CD14-positive monocyte (primary cell): ENCODE measurements at places on chromosomes 5 and 9.

- DNase-seq = no peak
These were observed 176.4 kb downstream of the CD180 start for GRCh38 chr5:67020096-67020615.

DNA sequence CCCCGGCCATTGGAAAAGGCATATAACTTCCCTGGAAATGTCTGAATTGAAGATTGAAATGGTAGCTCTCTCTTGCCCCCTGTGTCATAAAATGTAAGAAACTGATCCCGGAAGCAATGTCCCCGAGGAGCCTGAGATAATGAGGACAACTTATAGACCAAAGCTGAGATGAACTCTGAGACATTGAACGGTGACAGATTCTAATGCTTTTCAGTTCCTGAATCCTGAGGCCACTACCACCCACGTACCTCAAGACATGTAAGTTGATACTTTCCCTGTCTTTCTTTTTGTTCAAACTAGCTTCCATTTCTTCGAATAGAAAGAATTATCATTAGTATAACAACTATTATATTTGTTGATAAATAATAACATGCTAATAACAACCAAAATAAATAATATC is 51.0 kb downstream of the KIF4B start:
- no peak for DNase-seq

- DNase-seq = no peak
These were observed 75.5 kb upstream of the CDK20 start for GRCh38 chr9:88049677-88050307.

DNA sequence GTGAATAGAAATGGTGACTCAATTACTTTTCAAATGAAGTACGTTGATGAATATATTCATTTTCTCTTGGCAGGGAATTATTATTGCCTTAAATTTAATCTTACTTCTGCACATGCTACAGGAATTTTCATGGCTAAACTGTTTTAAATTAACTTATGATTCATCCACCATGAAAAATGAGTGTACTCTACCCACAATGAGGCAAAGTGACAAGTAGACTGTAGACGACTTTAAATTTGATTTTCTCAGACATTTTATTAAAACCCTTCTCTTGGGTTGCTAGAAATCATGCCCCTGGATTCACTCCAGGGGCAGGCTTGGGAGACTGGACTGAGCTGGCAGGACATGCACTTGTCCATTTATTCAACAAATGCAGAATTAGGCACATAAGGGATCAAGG is 23.5 kb upstream of the ERAP2 start:
- DNase-seq = no peak

- no peak for DNase-seq
These were observed 393.1 kb downstream of the EFNA5 start for GRCh38 chr5:107277485-107278125.

GRCh38 chr5:92237896-92238295 is 854.8 kb upstream of the ARRDC3 start:
- no peak for DNase-seq

- no peak for DNase-seq
These were observed 72.1 kb upstream of the RASA1 start for GRCh38 chr5:87195616-87196015.

DNA sequence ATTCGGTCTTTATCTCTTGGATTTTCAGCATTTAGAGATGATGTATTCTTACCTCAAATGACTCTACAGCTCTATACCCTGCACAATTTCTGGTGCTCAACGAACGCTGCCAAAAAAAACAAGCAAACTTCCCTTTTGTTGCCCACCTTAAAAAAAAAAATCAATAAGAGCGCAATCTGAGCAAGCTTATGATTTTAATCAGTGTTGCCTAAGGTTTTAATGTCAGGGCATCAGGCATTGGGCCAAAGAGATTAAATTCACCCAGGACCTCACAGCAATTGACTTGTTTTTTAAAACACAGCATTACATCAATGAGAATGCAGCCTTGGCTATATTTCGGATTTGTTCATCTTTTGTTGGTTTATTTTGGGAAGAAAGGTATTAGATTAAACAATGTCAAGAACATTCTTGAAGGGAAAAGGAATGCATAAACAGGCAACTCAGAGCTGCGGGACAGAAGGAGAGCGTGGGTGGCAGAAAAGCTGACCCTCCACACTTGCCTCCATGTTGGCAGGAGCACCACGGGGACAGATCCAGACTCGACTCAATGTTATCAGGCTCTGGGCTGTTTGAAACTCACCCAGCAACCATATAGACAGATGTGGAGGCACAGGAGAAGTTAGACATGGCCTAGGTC is 127.5 kb upstream of the DAPK1 start:
- DNase-seq = no peak

GRCh38 chr5:71782771-71783770 is 64.0 kb downstream of the CARTPT start:
- no peak for DNase-seq

DNA sequence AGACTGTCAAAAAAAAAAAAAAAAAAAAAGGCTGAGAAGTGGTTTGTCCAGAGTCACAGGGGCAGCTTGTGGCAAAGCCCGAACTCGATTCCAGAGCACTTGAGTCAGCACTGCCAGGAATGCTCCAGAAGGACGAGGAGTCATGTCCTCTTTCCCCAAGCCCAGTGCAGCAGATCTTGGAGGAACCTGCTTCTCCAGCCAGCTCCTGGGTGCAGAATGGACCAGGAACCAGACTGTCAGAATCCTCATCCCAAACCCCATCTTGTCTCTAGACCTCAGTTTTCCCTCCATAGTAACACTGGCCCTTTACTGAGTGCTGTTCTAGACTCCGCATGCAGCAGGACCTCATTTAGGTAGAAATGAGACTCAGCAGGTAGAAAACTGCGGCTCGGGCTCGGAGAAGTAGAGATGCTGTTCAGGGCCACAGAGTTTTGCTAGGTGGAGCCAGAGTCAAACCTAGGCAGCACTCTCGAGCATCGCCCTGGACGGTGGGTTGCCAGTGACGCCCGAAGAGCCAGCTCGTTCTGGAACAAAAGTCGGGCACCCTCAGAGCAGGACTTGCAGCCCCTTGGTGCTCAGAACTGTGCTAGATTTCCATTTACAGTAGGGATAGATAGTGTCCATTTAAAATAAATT is 15.4 kb downstream of the CD74 start:
- peak; percentile 37 for DNase-seq

DNA sequence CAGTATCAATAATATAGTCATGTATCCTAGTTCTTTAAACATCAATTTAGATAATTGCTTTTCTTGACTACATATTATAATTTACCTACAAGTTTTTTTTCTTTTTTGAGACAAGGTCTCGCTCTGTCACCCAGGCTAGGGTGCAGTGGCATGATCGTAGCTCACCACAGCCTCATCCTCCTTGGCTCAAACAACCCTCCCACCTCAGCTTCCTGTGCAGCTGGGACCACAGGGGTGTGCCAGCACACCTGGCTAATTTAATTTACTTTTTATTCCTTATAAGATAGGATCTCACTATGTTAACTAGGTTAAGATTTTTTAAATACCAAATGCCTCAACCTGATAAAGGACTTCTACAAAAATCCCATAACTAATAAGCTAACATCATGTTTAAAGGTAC is 21.1 kb downstream of the UIMC1 start:
- DNase-seq = no peak

DNA sequence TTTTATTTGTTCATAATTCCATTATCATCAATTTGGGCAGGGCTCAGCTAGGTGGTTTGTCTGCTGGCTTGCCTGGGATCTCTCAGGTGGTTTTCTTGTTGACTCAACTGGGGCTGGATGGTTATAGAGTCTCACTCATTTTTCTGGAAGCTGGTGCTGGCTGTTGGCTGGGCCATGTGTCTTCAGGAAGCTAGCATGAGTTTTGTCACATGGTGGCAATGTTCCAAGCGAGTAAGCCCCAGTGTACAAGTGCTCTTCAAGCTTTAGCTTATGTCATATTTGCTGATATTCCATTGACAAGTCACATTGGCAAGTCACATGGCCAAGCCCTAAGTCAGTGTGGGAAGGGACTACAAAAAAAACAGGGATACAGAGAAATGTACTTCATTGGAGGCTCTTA is 2.3 kb upstream of the RASEF start:
- no peak for DNase-seq

DNA sequence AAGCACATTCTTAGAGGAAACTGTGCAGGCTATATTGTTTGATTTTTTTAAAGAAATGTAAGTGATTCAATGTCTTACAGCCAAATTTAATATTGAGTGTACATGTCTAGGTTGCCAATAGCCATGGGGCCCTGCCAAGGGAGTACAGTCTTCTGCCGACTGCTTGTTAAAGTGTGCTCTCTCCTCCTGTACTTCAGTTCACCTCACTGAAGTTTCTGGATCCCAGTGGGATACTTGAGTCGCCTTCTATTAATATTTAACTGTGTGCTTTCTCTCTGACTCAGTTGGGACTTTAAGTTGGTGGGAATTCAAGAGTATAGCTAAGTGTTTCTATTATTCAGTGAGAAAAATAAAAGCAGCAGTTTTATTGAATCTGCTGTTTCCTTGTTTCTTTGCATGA is 44.5 kb upstream of the C5orf47 start:
- DNase-seq = no peak

GRCh38 chr5:77990020-77990419 is 213.9 kb upstream of the TBCA start:
- no peak for DNase-seq

DNA sequence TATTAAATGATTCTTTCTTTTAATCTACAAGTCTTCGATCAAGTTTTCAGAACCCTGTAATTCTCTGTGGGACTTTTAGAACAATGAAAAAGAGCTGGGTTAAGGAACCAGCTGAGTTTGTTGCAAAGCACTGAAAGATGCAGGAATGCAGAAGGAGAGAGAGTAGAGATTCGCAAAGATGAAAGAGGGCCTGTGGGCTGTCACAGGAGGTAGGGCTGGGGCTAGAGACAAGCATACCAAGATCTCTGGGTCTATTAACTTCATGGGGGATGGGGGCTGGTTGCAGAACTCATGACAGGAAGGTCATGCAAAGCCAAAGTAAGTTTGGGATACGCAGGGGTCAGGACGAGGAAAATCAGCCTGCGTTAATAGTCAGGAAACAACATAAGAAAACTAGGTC is 81.8 kb downstream of the LURAP1L start:
- DNase-seq = no peak

GRCh38 chr5:172356047-172356446 is 72.5 kb upstream of the UBTD2 start:
- DNase-seq = no peak

DNA sequence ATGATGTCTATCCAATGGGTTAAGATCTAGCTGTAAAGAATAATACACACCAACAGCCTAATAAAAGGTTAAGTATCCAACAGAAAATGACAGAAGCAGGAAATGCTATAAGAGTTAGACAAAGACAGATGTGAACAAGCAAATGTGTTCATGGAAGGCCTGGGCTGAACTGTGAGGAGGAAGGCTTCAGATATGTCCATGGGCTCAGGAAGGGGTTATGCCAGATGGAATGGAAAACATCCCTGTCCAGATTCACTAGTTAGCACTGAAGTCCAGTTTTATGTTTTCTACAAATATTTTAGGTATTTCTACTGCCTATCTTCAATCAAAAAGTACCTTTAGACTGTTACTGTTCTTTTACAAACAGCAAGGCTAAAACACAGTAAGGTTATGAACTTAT is 27.1 kb downstream of the ERAP1 start:
- no peak for DNase-seq

GRCh38 chr9:72480921-72481320 is 40.5 kb upstream of the TMC1 start:
- DNase-seq = no peak

DNA sequence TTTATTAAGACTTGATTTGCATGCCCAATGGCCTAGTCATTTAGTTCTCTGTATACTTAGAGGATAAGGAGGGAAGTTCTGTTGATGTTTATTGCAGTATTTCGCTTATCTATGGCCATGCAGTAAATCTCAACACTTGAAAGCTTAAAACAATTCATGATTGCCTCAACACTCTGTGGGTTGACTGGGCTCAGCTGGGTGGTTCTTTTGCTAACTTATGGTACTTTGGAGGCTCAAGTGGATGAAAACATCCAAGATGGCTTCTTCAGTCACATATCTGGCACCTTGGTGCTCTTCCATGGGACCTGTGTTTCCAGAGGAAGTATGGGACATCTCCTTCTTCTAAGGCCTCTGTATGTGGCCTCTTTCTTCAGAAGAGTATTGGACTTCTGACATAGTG is 10.3 kb upstream of the ROR2 start:
- DNase-seq = no peak

DNA sequence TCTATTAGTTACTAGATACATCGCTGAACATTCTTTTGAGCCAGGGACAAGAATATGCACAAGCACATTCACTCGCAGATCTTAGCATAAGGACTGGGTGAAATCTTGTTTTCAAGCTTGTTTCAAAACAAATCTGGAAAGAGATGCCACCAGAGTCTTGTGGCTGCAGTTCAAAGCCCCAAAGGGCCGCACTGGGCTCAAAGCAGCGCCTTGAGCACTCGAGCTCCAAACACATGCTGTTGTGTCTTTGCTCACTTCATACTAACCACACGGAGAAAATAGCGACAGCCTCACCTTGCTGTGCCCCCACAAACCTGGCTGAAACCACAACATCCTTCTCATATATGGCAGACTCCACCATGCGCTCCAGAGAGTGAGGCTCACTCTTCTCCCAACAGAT is 34.2 kb upstream of the IL7R start:
- DNase-seq = no peak

- no peak for DNase-seq
These were observed 35.5 kb upstream of the CDKN2B start for GRCh38 chr9:22044583-22044982.

DNA sequence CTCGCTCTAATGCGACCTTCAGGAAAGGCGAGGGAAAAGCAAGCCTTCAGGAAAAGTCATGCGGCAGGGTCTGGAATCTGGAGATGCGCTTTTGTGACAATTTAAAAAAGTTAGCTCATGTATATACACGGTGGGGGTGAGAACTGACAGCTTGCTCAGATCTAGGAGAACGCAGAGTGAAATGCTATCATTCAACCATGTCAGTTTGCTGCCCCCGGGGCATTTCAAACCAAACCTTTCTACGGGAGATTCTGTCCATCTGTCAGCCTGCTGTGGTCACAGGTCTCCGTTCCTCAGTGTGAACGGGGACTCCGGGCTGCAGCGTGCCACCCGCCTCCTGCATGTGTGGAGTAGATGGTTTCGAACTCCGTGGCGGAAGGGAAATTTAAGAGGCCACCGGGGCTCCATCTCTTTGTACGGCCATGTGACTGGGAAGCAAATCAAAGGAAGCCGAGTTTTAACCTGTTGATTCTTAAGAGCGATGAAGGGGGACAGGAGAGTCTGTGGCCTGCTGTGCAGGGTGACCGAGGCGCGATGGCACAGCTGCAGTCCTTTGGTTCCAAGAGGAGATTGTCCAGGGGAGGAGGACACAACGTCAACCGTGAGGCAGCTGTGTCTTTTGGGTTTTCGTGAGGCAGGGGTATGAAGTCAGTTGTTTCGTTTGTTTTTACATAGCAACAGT is 45.9 kb downstream of the OTULIN start:
- DNase-seq = no peak

DNA sequence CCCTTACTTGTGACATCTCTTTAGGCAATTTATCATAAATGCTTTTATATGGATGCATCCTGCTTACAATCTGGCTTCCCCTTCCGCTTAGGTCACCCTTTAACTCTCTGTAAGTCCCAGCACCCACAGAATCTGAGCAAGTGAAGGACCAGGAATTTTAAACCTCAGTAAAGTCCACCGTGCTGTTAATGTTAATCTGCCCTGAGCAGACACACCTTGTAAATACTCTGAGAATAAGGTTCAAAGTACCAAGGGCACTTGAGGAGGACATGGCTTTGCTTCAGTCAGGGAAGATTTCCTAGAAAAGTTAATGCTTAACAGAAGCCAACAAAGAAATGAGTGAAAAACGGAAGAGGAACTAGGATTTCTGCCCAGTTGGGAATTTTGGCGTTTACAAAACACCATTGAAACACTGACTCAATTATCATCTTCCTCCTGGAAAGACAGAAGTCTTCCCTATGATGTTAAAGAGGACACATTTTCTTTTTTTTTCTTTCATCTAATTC is 26.4 kb upstream of the TTC39B start:
- DNase-seq = no peak
